ENCODE measurements at places on chromosomes 7 and 10.

- DNase-seq: peak; percentile 58
These were observed at the start of gene CAMK1D for GRCh38 chr10:12348870-12349628. Gene CAMK1D, plus strand, starts transcription at chr10:12349547.

DNA sequence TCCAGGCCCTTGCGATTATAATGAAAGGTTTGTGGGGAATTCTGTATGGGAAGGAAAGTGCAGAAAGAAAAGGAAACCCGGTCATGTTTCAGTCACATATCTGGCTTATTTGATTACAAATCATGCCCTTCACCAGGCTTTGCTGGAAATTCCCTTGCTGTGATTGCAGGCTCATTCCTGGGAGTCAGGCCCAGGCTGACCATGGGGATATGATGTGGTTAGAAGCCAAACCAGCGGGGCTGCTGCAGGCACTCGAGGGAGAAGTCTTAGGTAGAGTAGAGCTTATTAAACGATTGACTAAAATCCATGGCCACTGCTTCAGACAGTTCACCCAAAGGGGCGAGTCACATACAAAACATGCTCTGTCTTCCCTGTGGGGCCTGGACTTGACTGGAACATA is 16.2 kb downstream of the PKD1L1 start:
- DNase-seq: no peak

DNA sequence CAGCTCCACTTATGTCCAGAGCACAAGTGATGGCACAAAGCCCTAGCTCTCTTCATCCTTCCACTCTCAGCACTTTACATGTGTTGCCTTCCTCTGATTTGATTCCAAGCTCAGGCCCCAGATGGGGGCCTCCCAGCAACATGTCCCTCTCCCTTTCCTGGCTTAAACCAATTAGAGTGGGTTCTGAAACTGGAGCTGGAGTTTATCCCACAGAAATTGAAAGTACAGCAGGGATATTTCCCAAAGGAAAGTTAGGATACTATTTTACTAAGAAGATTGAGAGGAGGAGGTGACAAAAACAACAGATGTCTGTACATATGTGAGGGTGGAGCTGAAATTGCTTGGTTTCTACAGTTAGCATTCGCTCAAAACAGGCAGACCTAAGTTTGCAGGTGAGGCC is 724.6 kb downstream of the AUTS2 start:
- DNase-seq: no peak

DNA sequence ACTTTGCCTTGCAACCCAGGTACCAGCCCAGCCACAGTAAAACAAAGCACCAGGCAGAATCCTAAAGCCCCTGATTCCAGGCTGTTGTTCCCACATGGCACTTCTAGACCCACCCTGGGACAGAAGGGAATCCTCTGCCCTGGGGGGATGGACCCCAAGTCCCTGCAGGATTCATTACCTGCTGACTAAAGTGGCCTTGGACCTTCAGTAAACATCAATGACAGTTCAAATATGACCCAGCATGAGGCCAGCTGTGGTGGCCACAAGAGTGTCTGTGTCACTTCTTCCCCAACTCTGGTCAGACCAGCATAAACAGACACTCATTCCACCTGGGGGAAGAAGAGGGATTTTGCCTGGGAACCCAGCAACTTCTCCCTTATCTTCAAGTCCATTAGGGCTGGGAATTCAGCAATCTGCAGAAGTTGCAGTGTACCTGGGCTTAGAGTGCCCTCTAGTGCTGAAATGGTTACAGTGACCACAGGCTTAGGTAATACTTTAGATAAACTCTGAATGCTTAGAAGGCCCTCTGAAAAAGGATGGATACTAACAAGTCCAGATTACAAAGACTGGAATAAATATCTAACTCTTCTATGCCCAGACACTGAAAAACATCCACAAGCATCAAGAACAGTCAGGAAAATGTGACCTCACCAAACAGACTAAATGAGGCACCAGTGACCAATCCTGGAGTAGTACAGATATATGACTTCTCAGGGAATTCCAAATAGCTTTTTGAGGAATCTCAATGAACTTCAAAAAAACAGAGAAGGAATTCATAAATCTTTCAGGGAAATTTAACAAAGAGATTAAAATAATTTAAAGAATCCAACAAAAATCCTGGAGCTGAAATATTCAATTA is 108.5 kb upstream of the TMEM168 start:
- DNase-seq: peak; percentile 46

- no peak for DNase-seq
These were observed 116.7 kb downstream of the SEMA3E start for GRCh38 chr7:83532219-83532618.

DNA sequence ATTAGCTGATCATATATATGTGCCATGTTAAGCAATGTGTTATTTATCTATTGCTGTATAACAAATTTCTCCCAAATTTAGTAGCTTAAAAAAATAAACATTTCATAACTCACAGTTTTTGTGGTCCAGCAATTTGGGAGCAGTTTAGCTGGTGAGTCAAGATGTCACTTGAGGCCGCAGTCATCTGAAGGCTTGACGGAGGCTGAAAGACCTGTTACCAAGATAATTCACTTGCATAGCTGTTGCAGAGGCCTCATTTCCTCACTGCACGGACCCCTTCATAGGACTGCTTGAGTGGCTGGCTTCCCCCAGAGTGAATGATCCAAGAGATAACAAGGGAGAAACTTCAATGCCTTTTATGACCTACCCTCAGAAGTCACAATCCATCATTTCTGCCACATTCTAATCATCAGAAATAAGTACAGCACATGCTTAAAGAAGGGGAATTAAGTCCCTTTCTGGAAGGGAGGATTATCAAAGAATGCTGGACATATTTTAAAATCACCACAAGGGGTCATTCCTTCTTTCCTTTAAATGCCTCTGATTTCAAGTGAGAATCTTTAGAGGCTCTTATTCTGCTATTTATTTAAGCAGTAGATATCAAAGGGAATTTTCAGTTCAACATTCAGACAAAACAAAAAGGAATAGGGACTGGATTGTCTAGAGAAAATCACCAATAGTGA is 10.5 kb upstream of the SRPK2 start:
- DNase-seq: no peak

GRCh38 chr10:66819691-66820090 is 106.1 kb upstream of the LRRTM3 start:
- DNase-seq: no peak

DNA sequence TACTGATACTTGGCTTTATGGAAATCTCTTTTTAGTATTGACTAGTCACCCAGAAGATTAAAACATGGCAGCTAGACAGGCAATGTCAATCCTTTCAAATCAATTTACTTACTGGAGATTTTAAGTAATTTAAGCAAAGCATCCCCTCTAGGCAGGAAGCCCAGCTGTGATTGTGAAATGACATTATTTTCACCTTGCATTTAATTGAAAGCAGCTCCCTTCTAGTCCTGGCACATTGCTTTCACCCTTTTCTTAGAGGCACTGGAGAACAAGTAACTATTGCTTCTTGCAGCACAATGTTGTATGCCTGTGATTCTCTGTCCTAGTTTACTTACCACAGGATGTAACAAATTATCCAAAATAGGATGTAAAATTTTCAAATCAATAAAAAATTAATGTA is 13.3 kb downstream of the ST7 start:
- DNase-seq: no peak

- no peak for DNase-seq
These were observed 88.2 kb upstream of the SEMA3C start for GRCh38 chr7:81007051-81007450.

DNA sequence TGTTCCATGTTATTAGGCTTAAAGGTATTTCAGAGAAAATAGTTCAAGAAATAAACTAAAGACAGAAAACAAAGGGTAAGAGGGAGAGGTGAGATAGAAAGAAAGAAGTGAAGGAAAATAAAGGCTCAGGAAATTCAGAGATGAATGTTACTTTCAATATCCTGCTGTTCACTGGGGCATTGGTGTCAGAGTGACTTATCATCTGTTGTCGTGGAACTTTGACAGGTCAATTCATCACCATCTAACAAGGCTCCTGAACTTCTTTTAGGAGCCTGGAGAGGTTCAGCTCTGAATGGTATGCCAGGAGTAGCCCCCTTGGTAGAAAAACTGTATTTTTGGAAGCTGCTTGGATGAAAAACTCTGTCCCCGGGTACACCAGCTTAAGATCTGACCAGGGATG is 100.1 kb downstream of the KLF6 start:
- no peak for DNase-seq

- DNase-seq: no peak
These were observed 36.4 kb upstream of the ZNF488 start for GRCh38 chr10:47420305-47421056.

GRCh38 chr10:100025576-100025975 is 15.8 kb upstream of the DNMBP start:
- no peak for DNase-seq

DNA sequence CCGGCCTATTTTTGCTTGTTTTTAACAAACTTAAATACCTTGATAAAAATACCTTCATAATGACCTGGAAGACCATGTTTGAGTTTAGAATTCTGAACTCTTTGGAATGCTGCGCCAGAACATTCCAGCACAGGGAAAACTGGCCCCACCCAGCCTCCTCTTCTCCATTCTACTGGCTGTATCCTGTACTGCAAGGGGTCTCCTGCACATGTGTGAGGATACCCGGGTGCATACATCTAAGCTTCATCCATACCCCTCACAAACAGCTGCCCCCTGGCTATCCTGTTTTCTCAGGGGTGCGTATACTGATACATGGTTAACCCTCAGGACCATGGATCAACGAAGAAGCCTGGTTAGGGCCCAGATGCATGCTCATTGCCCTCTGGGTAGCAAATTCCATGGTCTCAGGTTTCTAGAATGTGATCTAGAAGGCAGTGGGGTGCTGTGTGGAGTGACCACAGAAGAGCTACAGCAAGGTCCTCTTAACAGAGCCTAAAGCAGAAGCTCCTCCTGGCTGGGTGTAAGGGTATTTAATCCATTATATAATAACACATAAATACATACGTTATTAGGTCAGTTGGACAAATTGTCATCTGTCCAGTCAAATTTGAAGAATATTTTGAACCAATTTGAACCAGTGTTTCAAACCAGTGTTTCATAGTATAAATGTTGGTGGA is 26.1 kb downstream of the HACD1 start:
- DNase-seq: no peak

All from neural crest cell (in vitro differentiated cells).